CD8-positive, alpha-beta T cell (primary cell): ENCODE measurements at places on chromosomes 2 and 18. TPM values are rescaled to one million over a fixed set of nuclear protein-coding genes. Genes with fewer than 3 reads are reported as not detected.

DNA sequence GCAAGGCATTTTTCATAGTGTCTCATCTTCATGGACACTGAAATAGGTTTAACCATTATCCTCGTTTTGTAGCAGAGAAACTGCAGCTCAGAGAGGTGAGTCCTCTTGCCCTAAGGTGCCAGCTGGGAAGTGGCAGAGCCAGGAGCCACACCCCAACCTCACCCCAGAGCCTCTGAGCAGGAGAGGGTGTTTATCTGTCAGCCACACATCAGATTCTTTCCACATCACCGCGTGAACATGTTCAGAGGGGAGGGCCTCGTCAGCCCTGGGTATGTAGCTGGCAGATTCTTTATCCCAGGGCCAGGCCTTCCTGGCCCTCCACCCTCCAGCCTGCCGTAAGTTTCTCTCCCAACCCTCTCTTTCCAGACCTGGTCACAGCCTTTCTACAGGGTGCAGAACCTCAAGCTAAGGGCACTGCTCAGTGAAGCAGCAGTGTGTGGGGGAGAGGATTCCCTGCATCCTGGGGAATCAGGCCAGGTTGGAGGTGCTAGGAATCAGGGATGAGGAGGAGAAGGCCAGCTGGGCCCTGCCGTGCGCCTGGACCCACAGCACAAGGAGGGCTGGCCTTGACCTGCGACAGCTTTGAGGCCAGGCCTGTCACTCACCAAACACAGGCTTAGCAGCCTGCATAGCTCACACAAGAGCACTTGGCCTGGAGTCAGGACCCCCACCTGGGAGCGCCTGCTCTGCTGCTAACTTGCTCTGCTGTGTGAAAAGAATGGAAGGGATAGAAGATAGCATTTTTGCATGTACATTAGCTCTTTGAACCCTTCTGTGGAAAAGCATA lies 111.3 kb upstream of the MCFD2 start:
- no peak for DNase-seq

- DNase-seq: no peak
These were observed 185.0 kb upstream of the STK17B start for GRCh38 chr2:196356332-196356731.

DNA sequence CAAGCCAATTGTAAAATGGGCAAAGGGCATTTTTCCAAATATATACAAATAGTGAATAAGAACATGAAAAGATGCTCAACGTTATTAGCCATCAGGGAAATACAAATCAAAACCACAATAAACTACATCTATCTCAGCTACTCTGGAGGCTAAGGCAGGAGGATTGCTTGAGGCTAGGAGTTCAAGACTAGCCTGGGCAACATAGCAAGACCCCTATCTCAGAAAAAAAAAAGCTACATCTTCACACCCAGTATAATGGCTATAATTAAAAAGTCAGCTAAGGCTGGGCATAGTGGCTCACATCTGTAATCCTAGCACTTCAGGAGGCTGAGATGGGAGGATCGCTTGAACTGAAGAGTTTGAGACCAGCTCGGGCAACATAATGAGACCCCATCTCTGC lies 12.6 kb upstream of the NCL start:
- no peak for DNase-seq

- no peak for DNase-seq
These were observed 341.7 kb downstream of the PIK3C3 start for GRCh38 chr18:42296723-42297122.

DNA sequence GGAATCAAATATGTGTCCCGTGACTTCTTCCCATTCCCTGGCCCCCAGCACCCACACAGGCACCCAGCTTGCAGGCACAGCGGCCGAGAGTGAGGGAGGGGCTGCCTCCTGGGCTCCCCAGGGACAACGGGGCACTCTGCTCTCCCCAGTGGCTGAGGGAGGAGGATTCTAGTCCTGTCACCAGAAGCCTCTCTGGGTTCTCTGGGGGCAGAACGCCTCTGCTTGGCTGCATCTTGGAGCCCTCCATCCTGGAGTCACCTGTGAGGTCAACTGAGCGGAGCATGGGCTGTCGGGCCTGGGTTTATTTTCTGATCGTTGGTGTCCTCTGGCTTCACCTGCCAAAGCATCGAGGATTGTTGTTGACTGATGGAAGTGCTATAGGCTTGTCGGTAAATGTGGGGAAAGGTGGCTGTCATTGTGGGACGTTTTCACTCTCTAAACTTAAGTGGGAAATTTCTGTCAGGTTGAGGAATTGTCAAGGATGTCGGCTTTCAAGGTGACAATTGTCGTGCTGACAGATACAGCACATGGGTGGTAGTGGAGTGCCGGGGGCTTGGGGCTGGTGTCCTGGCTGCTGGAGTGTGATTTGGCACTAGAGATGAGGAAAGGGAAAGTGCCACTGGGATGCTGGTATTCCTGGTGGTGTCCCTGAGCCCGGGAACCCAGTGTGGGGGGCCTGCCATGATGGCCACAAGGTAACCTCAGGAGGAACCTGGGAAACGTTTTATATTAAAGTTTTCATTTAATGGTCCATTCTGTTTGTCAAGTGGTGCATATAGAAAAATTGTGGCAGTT lies 13.6 kb downstream of the SH3RF3 start:
- no peak for DNase-seq

Gene CPLX4
- total RNA-seq: not detected

Gene GLI2
- not detected for total RNA-seq

Gene NYAP2
- not detected for total RNA-seq

Gene GPR45
- not detected for total RNA-seq

Gene LYG1
- 0.81 TPM for total RNA-seq
